MCF 10A (cell line): ENCODE measurements at places on chromosomes 2 and 18. TPM values are rescaled to one million over a fixed set of nuclear protein-coding genes. Genes with fewer than 3 reads are reported as not detected.

DNA sequence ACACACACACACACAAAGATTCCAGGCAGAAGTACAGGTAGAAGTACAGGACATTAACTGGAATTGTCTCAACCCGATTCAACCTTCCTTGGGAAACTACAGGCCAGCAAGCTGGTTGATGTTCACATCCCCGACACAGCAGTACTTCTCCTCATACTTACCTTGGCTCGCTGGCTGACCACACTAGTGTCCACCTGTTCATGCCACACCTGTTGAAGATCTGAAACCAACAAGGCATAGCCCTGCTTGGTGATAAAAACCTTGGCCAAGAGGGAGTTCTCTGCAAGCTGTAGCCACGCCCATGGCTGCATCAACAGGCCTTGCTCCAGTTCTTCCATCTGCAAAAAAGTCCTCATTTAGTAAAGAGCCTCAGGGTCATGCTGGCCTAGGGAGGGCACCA lies 2.6 kb downstream of the NHEJ1 start:
- H3K4me3 ChIP-seq: no peak overlapping the region
- DNase-seq: no peak
- no peaks in the 10 kb centered on the region for H3K27me3 ChIP-seq
- H3K4me1 ChIP-seq: peaks cover 14% of the 10 kb centered on the region
- no peak overlapping the region for H3K27ac ChIP-seq
- peaks cover 12% of the 10 kb centered on the region for H3K36me3 ChIP-seq

DNA sequence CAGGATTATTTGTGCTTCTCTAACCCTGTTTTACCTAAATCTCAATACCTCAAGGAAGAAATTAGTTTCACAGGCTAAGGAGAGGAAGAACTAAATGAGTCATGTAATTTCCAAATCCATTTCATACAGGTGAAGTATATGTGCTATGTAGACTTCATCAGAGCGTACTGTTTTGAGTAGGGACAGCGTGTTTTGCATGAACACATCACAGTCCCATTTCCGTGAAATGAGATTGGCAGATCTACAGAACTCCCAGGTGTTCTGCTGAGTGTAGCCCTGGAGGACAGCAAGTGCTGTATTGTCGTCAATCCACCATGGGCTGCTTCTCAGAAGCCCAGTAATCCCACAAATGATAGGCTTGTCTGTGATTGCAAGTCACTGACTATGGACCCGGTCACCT lies 97.7 kb downstream of the XRCC5 start:
- DNase-seq: no peak
- H3K27me3 ChIP-seq: no peaks in the 10 kb centered on the region
- H3K4me3 ChIP-seq: no peak overlapping the region

- no peaks in the 10 kb centered on the region for H3K36me3 ChIP-seq
- H3K27ac ChIP-seq: no peak overlapping the region
- H3K4me3 ChIP-seq: no peak overlapping the region
- no peaks in the 10 kb centered on the region for H3K27me3 ChIP-seq
- no peak for DNase-seq
- peaks cover 16% of the 10 kb centered on the region for H3K4me1 ChIP-seq
Observed at GRCh38 chr18:46419391-46420141, 237.5 kb downstream of the LOXHD1 start.

- peak overlapping the region; percentile 63 for H3K27ac ChIP-seq
- H3K4me3 ChIP-seq: peak overlapping the region; percentile 93
- peaks cover 23% of the 10 kb centered on the region for H3K36me3 ChIP-seq
- peak; percentile 92 for DNase-seq
- H3K4me1 ChIP-seq: peaks cover 16% of the 10 kb centered on the region
Observed at GRCh38 chr18:26549263-26550094, 1.1 kb upstream of the KCTD1 start.

The MLPH gene
- 27.1 and 28.5 TPM in 2 replicates for total RNA-seq

The GATA6 gene
- 6.7 and 14.0 TPM in 2 replicates for total RNA-seq

The TXNDC9 gene
- 40.2 and 41.0 TPM in 2 replicates for total RNA-seq

The DPP10 gene
- total RNA-seq: not detected in 2 replicates

The PSMA8 gene
- not detected in 2 replicates for total RNA-seq

The ARL5A gene
- total RNA-seq: 34.8 and 40.9 TPM in 2 replicates

The EPB41L3 gene
- not detected in 2 replicates for total RNA-seq
